ENCODE measurements at places on chromosomes 4 and X. TPM values are rescaled to one million over a fixed set of nuclear protein-coding genes. Genes with fewer than 3 reads are reported as not detected.
A peak's percentile ranks its signal among the peaks of the same experiment; 100 is the strongest.

Gene VEGFC
- 3.8 TPM for total RNA-seq

Gene XAGE1A
- total RNA-seq: not detected

Gene HPGD
- total RNA-seq: 38.0 TPM

Gene PPP4R3C
- not detected for total RNA-seq

Gene PPAT
- 1.6 TPM for total RNA-seq

Gene HTN3
- total RNA-seq: not detected

- H3K27me3 ChIP-seq: no peaks in the 10 kb centered on the region
- DNase-seq: no peak
- H3K36me3 ChIP-seq: no peaks in the 10 kb centered on the region
- H3K27ac ChIP-seq: no peak overlapping the region
These were observed 716.1 kb upstream of the INTU start for GRCh38 chr4:126916626-126917140.

- DNase-seq: no peak
- no peaks in the 10 kb centered on the region for H3K27me3 ChIP-seq
- H3K36me3 ChIP-seq: no peaks in the 10 kb centered on the region
These were observed 6.8 kb upstream of the MOB1B start for GRCh38 chr4:70895405-70895804.

- no peak overlapping the region for H3K4me3 ChIP-seq
- no peak overlapping the region for H3K27ac ChIP-seq
- H3K4me1 ChIP-seq: no peaks in the 10 kb centered on the region
- no peak for DNase-seq
- no peaks in the 10 kb centered on the region for H3K36me3 ChIP-seq
- H3K27me3 ChIP-seq: no peaks in the 10 kb centered on the region
These were observed 92.3 kb downstream of the SPRY1 start for GRCh38 chr4:123488916-123489315.

GRCh38 chr4:120105472-120105871 lies 38.8 kb upstream of the MAD2L1 start:
- H3K27ac ChIP-seq: no peak overlapping the region
- H3K27me3 ChIP-seq: no peaks in the 10 kb centered on the region
- DNase-seq: no peak

DNA sequence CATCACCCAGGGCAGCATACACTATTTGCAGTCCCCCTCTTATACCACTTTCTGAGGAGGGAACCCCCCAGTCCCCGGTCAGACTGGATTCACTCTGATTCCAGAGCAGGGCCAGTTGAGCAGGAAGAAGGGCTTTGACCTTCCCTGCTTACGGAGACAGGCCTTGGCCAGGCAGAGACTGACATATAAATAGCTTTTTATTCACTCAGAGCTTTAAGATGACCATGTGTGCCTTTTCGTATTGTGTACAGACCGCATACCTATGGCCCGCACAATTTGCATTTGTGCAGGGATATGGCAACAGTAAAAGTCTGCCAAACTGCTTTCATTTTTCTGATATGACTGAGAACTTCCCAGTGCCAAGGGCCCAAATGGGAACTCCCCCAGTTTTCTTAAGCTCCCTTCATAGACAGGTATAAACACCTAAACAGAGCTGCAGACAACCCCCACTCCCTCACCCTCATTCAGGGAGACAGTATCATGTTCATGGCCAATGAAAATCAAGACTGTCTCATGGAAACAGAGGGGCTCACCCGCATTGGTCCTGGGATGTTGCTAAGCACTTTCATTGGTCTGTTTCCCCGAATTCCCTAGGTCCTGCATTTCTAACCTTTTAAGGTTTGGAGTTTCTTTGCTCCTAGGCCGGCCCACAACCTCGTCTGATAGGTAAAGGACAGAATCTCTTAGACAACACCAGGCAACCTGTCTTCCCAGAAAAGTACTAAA lies 86.0 kb downstream of the RTL5 start:
- H3K4me3 ChIP-seq: no peak overlapping the region
- H3K27ac ChIP-seq: peak overlapping the region; percentile 3
- no peaks in the 10 kb centered on the region for H3K4me1 ChIP-seq
- no peaks in the 10 kb centered on the region for H3K36me3 ChIP-seq
- DNase-seq: peak; percentile 17
- no peaks in the 10 kb centered on the region for H3K27me3 ChIP-seq

DNA sequence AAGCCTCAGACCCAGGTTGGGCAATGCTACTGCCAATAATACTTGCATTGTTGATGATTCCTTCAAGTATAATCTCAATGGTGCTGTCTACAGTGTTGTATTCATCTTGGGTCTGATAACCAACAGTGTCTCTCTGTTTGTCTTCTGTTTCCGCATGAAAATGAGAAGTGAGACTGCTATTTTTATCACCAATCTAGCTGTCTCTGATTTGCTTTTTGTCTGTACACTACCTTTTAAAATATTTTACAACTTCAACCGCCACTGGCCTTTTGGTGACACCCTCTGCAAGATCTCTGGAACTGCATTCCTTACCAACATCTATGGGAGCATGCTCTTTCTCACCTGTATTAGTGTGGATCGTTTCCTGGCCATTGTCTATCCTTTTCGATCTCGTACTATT lies 7.4 kb downstream of the LPAR4 start:
- H3K36me3 ChIP-seq: no peaks in the 10 kb centered on the region
- no peak overlapping the region for H3K27ac ChIP-seq
- H3K27me3 ChIP-seq: no peaks in the 10 kb centered on the region
- DNase-seq: no peak
- no peak overlapping the region for H3K4me3 ChIP-seq

DNA sequence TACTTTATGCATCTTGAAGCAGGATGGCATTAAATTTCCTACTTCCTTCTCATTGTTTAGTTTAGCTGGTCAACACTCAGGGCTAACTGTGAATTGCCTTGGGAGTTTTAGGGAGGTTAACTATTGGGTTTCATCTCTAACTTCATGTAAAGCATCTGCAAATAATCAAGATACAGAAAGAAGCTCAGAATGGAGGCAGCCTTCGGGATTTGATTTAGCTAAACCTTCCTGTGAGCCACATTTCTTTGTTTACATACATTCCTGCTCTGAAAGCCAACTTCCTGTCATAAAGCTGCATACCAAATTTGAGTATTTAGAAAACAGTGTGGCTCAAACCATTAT lies 131.7 kb upstream of the PCDH18 start:
- H3K4me3 ChIP-seq: no peak overlapping the region
- H3K27me3 ChIP-seq: no peaks in the 10 kb centered on the region
- no peaks in the 10 kb centered on the region for H3K36me3 ChIP-seq
- no peak for DNase-seq
- H3K27ac ChIP-seq: peak overlapping the region; percentile 58

DNA sequence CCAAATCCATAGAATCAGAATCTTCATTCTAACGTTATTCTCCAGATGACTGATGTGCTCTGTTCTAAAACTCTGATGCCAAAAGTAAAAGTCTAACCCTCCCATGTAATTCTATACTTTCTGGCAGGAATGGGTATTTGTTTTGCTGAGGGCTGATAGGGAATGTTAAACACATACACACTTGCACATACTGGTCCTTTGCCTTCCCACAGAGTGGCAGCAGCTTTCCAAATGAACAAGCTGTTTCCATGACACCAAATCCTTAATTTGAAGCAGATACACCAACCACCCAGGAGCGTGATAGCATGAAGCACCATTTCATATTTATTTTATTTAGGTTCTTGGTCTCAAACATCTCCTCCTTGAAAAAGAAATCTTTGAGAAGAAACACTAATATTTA lies 155.5 kb upstream of the PRDX4 start:
- DNase-seq: no peak
- no peak overlapping the region for H3K27ac ChIP-seq
- H3K27me3 ChIP-seq: no peaks in the 10 kb centered on the region
- H3K4me1 ChIP-seq: no peaks in the 10 kb centered on the region
- no peak overlapping the region for H3K4me3 ChIP-seq

- no peak overlapping the region for H3K27ac ChIP-seq
- H3K4me3 ChIP-seq: no peak overlapping the region
- no peaks in the 10 kb centered on the region for H3K27me3 ChIP-seq
- no peaks in the 10 kb centered on the region for H3K4me1 ChIP-seq
These were observed 57.0 kb downstream of the GPC3 start for GRCh38 chrX:133928365-133928764.

DNA sequence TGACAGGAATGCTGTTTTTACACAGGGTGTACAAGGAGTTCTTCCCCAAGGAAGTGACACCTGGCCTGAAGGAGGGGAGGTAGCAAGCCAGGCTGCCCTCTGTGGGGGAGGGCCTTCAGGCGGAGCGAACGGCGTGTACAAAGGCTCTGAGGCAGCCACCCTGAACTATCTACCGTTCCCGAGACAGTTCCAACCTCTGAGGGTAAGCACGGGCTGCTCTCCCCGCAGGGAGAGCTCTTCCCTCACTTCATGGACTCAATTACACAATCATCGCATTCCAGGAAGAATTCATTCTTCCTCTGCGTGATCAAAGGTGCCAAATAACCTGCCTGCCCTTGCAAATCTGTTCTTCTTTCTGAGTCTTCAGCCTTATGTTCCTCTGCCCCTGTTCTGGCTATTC lies 4.8 kb downstream of the ELK1 start:
- H3K36me3 ChIP-seq: peaks cover 10% of the 10 kb centered on the region
- DNase-seq: no peak
- H3K27ac ChIP-seq: no peak overlapping the region
- H3K27me3 ChIP-seq: no peaks in the 10 kb centered on the region

DNA sequence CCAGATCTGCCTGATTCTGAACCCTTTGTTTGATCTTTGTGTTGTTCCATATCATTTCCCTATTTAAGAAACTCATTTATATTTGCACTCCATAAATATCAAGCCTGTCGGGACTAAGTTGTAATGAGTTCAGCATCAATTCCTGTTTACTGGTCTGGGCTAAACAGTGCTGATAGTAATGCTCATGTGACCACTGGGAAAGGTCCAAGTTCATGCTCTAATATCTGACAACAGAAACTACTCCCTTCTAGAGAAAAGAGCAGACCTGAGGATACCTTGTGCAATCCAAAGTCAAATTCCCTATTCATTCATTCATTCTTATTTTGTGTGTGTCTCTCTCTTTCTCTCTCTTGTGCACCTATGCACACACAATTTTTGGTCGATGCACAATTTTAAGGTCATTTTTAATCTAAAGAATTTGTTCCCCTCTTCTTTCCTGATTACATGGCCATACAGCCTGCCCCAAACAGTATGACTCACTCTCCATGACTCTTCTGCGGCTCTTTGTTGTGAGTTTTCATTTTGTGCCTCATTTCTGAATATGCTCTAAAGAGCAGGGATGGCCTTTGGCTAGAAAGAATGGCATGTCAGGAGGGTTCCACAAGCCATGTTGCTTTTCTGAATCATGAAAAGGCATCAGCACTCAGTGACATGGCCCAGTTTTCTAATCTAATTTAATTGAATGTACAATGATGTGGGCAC lies 664.3 kb downstream of the RPA4 start:
- H3K27ac ChIP-seq: no peak overlapping the region
- no peak overlapping the region for H3K4me3 ChIP-seq
